ENCODE measurements at places on chromosomes 6 and 20. TPM values are rescaled to one million over a fixed set of nuclear protein-coding genes. Genes with fewer than 3 reads are reported as not detected.

GRCh38 chr20:18650224-18650623, 62.4 kb downstream of the DTD1 start:
- no peak for DNase-seq

- DNase-seq, result no peak
Observed at GRCh38 chr6:24905483-24905882, 30.3 kb downstream of the RIPOR2 start.

DNA sequence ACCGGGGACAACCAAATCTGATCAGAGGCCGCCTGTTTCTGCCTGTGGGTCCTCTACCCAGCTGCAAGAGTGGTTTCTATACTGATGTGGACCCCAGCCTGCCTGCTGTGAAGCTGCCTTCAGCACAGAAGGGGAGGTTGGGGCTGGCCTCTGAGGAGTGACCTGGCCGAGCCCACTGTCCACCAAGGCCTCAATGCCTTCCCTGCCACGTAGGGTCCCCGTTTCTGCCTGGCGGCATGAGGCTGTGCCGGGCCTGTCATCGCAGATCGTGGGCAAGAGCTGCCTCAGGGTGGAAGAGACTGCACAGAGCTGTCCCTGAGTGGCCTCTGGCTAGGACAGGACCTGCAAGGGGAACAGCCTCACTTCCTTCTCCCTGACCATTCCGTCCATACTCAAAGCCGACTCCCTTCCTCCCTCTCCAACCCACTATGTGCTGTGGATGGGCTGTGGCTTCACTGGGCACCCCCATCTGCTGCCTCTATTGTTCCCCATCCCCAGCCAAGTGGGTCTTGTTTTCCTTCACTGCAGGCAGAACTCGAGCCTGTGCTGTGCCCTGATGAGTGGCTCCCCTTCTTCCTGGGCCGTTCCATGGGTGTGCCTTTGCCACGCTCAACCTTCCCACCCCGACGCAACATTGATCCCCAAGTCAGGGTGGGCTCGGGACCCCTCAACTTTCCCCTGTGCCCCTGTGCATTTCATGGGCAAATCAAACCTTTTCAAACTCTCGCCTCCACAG, 60.3 kb downstream of the ERMARD start:
- DNase-seq, result no peak

UBD gene
- total RNA-seq, result not detected

PREX1 gene
- total RNA-seq, result 20.7 TPM

DNA sequence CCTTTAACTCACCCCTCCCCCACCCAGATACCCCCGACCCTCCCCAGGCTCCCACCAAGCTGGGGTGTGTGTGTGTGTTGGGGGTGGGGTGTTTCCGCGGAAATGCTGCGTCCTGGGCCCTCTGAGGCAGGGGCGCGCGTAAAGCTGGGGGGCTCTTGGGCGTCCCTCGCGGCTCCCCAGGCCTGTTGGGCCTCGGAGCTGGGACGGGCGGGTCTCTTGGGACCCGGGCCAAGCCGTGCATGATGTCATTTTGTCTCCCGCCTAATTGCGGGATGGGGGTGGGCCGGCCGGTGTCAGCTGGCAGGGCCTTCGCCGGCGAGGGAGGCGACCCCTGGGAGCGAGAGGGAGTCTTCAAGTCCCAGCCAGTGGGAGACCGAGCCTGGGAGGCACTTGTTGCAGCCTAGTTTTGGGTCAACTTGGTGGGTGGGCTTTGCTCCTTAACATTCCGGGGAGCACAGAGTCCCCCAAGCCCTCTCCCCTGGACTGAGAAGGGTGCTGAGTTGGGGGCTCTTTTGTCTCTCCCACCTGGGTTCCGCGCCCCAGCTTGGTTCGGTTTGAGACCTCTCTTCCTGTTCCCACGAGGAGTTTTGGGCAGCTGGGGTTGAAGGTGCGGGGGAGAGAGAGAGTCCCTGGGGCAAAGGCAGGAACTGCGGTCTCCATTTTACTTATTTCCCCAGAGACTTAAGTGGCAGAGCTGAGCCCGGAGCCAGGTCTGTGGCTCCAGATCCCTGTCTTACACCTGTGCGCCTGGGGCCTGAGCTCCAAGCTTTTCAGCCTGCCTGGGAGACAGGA, 623 bp downstream of the MYBL2 start:
- peak; percentile 84 for DNase-seq

PNLDC1 gene
- not detected for total RNA-seq
